Aorta (tissue), 5 donors: ENCODE measurements at places on chromosomes 7 and 10.

DNA sequence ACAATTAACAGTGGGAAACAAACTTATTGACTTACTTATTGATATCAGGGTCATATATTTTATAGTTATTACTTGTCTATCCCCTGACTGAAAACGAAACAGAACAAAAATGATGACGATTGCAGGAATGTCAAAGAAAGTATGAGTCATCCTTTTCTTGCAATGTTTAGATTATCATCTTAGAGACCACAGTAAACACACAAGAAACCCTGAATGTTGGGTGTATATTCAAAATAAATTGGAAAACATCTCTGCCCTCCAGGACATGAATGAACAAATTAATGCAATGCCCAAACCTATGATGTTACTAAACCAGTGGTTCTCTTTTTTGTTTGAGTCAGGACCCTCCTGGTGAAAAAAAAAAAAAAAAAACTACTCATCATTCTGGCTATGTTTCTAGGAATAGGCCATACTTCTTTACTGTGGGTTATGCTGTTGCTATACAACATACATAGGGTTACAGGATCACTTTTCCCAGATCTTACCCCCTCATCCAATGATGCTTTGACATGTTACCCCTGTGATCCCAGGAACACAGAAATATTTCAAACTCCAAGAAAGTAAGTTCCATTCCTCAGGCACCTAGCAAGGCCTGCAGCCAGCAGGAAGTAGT, 623.4 kb upstream of the IGFBP3 start:
- no peak for DNase-seq

- no peak for DNase-seq
These were observed 401.1 kb downstream of the PARD3 start for GRCh38 chr10:34413756-34414587.

GRCh38 chr7:3092468-3092867, 48.8 kb upstream of the CARD11 start:
- DNase-seq, result no peak

- no peak for DNase-seq
These were observed 8.0 kb downstream of the ZNF518A start for GRCh38 chr10:96138102-96138501.

GRCh38 chr7:98210513-98211220, 572 bp upstream of the BHLHA15 start:
- DNase-seq, result peak; percentile 75

- no peak for DNase-seq
These were observed 98.8 kb downstream of the CACNB2 start for GRCh38 chr10:18238870-18239485.

GRCh38 chr7:155507576-155507975, 38.8 kb downstream of the CNPY1 start:
- DNase-seq, result no peak

DNA sequence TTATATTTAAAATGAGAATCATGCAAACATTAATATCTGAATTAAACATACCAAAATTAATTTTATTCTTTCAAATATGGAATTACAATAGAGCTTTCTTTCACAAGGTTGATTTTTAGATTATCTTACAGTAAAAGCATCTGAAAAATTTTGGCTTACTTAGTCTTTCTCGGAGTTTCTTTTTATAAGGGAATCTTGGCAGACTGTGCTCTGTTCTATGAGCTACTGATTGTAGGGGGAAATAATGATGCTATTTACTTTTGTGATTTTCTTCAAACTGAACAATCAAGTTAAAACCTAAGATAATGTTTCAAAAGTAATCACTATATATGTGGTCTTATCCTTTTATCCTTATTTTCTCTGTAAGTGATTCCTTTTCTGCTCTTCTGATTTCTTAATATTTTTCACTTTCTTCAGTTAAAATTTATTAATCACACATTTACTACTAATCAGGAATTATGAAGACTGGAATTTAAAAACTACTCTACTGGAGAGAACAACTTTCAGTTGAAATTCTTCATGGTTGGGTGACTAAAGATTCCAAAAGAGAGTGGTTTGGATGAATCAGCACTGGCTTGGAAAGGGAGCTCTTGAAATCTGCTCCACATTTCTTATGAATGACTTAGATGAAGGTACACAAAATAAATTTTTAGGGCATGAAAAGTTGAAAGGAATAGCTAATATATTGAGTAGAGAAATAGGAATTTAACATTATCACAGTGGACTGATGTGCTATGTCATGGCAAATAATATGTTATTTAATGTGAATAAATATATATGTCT, 103.9 kb downstream of the PPP1R9A start:
- no peak for DNase-seq

- DNase-seq, result no peak
These were observed 82.4 kb downstream of the PHYHIPL start for GRCh38 chr10:59258890-59259289.

GRCh38 chr7:128405471-128406313, 4.1 kb downstream of the IMPDH1 start:
- peak; percentile 62 for DNase-seq
